ENCODE measurements at places on chromosomes 6 and 20.

DNA sequence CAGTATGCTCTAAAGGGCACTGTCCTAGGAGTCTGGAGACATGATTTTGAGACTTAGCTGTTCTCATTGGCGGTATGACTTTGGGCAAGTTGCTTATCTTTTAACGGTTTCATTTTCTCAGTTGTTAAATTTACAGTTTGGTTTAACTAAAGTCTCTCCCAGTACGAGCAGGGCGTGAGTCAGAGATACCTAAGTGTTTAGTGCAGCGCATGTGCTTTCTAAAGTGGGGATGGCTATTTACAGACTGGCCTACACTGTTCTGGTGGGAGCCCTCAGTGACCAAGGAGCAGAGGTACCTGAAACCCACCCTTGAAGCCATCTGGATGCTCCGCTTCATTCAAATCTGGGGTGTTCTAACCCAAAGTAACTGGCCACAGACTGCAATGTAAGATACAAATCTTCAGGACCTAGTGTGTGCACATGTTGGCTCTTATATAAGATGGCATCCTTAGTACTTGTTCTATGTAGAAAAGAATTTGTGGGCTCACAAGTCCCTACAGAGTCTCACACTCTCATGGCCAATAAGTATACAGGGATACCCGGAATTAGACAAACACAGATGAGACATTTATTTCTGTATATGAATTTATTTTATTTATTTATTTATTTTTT lies 10.7 kb downstream of the MSH5 start:
- no peak for DNase-seq

GRCh38 chr6:73746787-73747186 lies 50.8 kb downstream of the CD109 start:
- DNase-seq: no peak

GRCh38 chr6:106247733-106248132 lies 77.8 kb downstream of the ATG5 start:
- DNase-seq: no peak

DNA sequence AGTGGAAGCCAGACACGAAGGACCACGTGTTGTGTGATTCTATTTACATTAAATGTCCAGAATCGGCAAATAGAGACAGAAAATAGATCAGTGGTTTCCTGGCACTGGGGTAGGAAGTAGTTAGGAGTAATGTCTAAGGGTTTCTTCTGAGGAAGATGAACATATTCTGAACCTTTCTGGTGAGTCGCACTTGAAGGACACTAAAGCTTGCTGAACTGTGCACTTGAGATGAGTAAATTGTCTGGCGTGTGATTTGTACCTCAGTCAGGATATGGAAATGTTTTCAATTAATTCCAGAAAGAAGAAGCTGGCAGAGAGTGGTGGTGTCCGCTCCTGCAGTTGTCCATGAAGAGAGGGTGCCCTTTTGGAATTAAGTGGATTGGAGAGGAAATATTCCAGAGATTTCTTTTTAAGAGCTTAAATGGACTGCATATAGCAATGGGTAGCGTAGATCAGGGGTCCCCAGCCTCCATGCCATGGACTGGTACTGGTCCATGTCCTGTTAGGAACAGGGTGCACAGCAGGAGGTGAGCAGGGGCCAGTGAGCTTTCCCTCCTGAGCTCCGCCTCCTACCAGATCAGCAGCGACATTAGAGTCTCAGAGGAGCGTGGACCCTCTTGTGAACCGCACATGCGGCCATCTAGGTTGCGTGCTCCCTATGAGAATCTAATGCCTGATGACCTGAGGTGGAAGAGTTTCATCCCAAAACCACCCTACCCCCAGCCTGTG lies 12.4 kb upstream of the KIF25 start:
- no peak for DNase-seq

DNA sequence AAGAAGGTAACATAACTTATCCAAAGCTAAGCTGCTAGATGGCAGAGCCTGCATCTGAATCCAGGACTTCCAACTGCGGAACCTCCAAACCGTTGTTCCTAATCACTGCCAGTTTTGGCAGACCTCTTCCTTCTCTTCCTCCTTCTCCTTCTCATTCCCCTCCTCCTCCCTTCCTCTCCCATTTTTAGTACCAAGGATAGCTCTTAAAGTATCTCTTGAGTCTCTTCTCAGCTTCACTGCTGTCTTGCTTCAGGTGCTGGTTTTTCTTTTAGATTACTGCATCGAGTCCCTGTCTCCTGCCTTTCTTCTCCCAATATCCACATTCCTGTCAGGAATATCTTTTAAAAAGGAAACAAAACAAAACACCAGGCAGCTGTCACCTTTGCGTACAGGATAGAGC lies 77.1 kb downstream of the CDYL start:
- DNase-seq: no peak

DNA sequence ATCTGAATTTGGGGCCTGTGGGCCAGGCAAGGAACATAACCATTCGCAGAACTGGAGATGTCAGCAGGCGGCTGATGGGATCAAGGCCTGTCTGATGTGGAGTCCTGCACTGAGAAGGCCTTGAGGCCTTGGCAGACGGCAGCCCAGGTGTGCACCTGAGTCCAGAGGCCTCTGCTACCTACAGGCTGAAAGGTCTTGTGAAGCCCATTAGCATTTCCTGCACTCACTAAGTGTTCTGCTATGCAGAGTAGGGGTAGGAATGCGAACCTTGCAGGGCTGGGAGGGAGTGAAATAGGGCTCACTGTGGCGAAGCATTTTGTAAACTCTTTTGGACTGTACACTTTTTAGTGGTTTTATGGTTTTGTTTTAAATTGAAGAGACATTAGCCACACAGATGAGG lies 48.3 kb upstream of the RNF24 start:
- no peak for DNase-seq

- DNase-seq: no peak
Observed at GRCh38 chr6:16625291-16626265, 135.7 kb downstream of the ATXN1 start.

- no peak for DNase-seq
Observed at GRCh38 chr6:37516920-37517405, 17.3 kb upstream of the CCDC167 start.

DNA sequence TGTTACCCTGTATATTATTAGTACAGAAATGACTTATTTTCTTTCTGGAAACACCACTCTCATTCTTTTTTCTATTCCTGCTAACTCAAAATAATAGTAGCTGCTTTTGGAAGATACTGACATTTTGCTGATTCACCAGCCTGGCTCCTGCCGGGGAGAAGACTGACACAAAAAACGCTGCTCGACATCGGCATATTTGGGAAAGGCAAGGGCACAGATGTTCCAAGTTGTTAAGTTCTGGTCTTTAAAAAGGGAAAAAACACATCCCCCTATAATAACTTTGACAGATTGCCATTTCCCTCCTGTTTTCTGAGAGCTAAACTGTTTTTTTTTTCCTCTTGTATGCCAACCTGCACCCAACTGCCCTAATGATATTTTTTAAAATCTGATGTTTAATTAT lies 55.4 kb downstream of the CTNNBL1 start:
- no peak for DNase-seq

DNA sequence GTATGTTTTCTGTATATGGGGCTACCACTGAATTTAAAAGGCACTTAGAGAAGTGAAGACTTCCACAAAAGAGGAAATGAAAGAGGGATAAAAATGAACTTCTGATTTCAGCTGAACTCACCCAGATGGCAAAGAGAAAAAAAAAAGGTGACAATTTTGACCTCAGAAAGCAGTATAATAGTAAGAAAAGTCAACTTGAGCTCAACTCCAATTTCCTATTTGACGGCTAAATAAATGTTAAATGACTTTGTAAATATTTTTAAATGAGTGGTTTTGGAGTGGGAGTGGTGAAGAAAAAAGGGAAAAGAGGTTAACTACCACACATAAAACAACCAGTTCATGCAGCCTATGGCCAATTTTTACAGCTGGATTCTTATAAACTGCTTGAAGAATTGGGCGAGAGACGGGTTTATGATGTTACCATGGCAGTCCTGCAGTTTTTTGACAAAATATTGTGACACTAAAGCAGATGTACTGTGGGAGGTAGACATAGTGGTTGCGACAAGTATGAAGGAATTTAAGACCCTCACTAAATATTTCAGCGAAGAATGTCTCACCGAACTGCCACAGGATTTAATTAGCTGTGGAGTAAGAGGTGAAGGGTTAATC lies 49.8 kb upstream of the ADTRP start:
- peak; percentile 25 for DNase-seq

DNA sequence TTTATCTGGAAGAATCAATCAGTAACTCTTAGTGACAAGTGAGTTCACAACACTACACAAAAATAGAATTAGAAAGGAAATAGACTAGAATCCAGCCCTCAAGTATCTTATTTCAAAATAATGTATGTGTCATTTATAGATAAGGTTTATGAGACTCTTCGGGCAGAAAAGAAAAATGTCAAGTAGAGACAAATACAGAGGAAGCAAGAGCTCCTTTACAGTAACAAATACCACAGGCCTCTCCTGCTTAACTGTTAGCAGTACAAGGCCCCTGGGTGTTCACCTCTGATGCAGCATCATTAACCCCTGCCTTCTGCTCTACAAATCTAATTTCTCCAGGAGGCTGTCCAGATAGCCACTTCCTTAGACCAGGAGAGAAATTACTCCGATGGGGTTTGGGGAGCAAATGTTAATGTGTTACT lies 76.7 kb downstream of the UBE3D start:
- no peak for DNase-seq

GRCh38 chr6:72040111-72040510 lies 153.8 kb downstream of the RIMS1 start:
- DNase-seq: no peak

- no peak for DNase-seq
Observed at GRCh38 chr6:129429956-129430355, 280.0 kb downstream of the ARHGAP18 start.

GRCh38 chr6:16069222-16069621 lies 59.7 kb upstream of the MYLIP start:
- no peak for DNase-seq

- peak; percentile 99 for DNase-seq
Observed at GRCh38 chr20:3173610-3174441, 477 bp upstream of the LZTS3 start.

- no peak for DNase-seq
Observed at GRCh38 chr20:1160496-1160895, 24.3 kb downstream of the TMEM74B start.
